ENCODE measurements at places on chromosomes 1 and 21.
A peak's percentile ranks its signal among the peaks of the same experiment; 100 is the strongest.

DNA sequence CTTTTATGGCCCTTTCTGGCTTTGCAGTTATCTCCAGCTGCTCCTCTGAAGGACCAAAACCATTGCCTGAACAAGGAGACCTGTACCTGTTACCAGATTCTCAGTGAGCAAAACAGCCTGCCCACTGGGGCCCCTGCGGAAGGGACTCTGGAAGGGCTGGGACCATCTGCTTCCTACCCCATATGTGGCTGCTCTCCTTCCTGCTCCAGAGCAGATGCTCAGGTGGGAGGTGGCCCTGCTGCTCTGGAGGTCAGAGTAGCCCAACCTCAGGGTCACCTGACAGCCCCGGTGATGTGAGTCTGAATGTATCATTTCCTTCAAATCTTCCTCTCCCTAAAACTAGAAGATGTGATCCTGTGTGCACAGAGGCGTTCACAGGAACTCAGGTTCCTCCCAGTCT, 33.6 kb downstream of the PRDM16 start:
- DNase-seq, result no peak

GRCh38 chr1:210237479-210237878, 4.9 kb downstream of the SERTAD4 start:
- no peak for DNase-seq

- DNase-seq, result no peak
Measured at GRCh38 chr1:12505639-12506280, 112.2 kb downstream of the DHRS3 start.

DNA sequence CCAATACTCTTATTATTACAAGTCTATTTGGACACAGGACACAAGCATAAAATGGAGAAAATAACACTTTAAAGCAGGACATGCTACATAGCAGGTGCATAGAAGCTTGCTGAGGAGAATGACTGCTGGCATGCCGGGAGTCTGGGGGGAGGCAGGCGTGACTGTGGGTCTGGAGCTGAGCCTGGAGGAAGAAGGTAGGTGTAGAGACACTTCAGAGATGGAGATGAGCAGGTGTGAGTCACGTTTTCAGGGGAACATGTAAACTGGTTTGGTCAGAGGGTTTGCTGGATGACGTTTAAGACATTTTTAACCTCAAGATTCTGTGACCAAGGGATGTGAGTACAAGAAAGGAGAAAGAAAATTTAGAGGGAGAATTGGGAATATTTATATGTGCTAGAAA, 24.5 kb downstream of the OSCP1 start:
- DNase-seq, result peak; percentile 29

- no peak for DNase-seq
Measured at GRCh38 chr1:89836252-89837035, 15.6 kb downstream of the LRRC8D start.

- no peak for DNase-seq
Measured at GRCh38 chr1:207073906-207074820, 14.5 kb upstream of the C4BPB start.

DNA sequence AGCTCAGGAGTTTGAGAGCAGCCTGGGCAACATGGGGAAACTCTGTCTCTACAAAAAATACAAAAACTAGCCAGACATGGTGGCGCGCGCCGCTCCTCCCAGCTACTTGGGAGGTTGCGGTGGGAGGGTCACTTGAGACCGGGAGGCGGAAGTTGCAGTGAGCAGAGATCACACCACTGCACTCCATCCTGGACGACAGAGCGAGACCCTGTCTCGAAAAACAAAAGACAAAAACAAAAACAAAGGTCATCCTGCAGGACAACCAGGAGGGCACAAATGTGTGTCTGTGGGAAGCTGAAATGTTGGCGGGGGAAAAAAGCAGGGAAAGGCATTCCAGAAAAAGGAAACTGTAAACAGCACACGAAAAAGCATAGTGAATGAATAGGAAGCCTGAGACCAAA, 104.1 kb upstream of the HNRNPU start:
- DNase-seq, result no peak

DNA sequence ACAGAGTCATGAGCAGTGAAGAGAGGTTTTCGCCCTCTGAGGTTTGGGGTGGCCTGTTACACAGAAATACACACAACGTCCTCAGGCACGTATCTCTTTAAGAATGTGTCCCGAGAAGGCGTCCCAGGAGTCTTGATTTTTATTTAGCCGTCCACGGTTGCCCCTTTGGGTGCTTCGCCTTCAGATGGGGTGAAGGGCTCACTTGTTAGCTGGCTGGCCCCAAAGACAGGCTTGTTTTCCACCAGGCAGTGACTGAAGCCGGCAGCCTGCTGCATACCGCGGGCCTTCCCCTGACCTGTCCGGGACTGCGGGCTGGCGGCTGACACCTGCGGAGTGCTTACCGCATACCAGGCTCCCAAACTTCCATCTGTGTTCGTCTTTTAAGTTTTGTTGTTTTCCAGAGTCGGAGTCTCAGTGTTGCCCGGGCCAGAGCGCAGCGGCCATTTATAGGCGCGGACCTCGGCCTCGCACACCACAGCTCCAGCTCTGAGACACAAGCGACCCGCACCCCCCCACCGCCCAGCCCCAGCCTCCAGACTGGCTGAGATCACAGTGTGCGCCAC, 1.6 kb upstream of the ADARB1 start:
- peak; percentile 22 for DNase-seq

DNA sequence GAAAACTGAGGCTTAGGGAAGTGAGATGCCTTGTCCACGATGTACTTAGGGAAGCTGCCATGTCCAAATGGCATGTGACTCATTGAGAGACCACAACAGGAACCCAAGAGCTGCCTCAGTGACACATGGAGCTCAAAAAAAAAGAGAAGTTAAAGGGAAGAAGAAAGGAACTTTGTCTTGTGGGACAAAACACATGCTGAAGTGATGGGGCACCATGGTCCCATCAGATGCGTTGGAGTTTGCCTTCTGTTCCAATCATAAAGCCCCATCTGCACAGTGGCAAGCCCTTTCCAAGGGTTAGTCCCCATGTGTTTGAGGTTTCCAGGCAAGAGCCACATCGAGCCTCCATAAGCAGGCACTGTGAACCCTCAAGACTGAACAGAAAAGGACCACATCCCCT, 8.0 kb downstream of the MED8 start:
- DNase-seq, result no peak

DNA sequence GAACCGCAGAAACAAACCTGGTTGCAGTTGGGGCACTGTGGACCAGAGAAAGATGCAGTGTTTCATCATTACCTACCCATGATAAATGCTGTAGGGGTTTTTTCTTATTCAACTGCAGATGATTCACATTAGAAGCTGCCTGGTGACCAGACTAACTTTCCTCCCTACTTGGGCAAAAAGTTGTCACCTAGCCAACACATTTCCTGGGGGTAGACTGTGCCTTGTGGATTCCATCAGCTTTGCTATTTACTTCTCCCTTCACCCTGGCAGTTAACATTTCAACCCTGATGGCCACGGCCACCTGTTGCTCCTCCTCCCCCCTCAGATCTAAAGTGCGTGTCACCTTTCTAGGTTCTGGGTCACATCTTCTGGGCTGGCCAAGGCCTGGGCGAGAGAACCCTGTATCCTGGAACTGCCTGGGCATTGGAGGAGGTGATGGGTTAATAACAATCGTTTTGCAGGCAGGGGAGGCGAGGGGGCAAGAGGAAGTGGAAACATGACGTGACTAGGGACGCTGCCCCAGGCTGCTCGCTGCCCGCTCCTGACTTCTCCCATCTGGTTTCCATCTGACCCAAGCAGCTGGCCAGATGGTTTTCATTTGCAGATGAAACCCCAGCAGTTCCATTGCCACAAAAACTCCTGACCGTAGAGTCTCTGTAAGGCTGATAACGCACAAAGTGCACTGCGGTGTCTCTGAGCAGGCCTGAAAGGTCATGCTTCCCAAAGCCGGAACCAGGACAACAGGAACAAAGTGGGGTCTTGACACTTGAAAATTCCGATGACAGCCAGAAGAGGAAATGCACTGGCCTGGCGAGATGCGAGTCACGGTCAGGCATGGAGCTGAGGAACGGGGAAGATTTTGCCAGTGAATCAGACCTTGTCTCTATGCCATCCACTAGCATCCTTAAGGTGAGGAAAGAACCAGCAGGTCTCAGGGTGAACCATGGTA, 36.6 kb downstream of the CAPZB start:
- DNase-seq, result peak; percentile 39

DNA sequence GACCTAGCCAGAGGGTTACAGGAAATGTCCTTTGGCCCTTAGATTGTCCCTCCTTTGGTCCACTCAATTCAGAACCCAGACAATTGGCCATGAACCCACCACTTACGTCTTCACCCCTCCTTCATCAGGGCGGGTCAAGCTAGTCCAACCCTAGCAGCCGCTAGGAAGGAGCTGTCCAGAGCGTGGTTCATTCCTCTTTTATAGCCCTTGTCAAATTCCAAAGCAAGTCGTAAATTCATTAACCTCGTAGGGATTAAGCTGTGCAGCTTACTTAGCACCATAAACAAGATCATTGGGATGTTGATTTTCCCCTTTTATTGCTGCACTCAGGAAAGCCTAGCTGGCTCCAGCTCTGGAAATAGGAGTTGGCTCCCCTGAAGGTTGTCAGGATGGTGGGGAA, 90.1 kb downstream of the TMEM53 start:
- DNase-seq, result no peak

GRCh38 chr1:194734970-194735369, 1548.6 kb upstream of the B3GALT2 start:
- DNase-seq, result no peak
